Mesangial cell (primary cell): ENCODE measurements at places on chromosomes 11 and 22. TPM values are rescaled to one million over a fixed set of nuclear protein-coding genes. Genes with fewer than 3 reads are reported as not detected.

Gene TSSK2
- total RNA-seq: not detected in 2 replicates

Gene MYOD1
- total RNA-seq: not detected in 2 replicates

Gene ANKRD13D
- 31.4 and 32.5 TPM in 2 replicates for total RNA-seq

Gene MICAL2
- 217 and 266 TPM in 2 replicates for total RNA-seq

Gene CNIH2
- 0.63 and 2.0 TPM in 2 replicates for total RNA-seq

Gene NAT10
- 16.1 and 25.1 TPM in 2 replicates for total RNA-seq

Gene GGTLC2
- total RNA-seq: not detected in 2 replicates

Gene ACCS
- 4.4 and 10.9 TPM in 2 replicates for total RNA-seq
